ENCODE measurements at places on chromosomes 3 and 15.

GRCh38 chr15:98957655-98958054 is 49.9 kb downstream of the PGPEP1L start:
- no peak for DNase-seq

DNA sequence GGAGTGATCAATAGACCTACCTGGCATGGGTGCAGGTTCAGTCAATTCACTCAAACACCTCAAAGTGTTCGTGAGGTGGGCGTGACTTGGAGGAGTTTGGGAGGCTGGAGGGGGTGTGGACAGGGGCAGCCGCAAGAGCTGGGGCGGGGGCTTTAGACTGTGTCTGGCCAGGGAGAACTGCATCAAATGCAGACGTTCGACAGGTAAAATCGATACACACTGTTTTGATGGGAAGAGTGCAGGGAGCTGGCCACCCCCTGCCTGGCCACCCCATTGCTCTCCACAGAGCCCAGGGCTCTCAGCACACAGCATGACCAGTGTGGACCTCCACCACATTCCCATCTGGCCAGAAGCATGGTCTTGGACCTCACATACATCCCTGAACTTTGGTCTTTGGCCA is 412.1 kb downstream of the OCA2 start:
- DNase-seq = no peak

GRCh38 chr15:39974656-39975230 is 40.8 kb downstream of the EIF2AK4 start:
- DNase-seq = no peak

DNA sequence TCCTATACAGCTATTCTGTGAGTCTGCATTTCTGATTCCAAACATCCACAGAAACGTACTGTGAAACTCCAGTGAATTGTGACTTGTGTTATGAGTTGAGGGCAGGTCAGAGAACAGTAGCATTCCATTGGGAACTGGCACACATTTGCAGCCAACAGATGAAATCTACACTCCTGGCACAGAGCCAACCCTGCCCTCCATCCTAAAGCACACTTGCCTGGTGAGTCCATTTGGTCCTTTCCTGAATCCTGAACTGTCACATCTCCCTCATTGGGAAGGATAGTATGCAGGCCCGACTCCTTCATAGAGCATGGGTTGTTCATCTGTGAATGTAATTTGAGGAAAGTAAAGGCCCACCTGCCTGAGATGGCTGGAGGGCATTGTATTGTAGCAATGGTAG is 314.3 kb upstream of the RASGRP1 start:
- no peak for DNase-seq

DNA sequence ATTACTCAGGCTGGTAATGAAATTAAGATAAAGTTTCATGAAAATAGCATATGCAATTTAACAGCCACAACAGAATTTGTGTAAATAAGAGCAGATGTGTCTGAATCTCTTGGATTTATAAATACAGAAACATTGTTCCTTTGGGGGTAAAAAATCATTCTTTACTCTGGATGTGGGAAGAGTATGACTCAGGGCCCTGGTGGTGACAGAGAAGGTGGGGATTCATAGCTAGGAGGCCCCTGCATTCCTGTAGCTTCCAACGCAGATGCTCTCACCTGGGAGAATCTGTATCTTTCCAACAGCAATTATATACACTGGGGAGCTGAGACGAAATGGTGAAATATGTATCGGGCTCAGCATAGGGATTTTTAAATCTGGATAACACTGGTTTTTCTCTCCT is 167.6 kb upstream of the CADPS start:
- no peak for DNase-seq

DNA sequence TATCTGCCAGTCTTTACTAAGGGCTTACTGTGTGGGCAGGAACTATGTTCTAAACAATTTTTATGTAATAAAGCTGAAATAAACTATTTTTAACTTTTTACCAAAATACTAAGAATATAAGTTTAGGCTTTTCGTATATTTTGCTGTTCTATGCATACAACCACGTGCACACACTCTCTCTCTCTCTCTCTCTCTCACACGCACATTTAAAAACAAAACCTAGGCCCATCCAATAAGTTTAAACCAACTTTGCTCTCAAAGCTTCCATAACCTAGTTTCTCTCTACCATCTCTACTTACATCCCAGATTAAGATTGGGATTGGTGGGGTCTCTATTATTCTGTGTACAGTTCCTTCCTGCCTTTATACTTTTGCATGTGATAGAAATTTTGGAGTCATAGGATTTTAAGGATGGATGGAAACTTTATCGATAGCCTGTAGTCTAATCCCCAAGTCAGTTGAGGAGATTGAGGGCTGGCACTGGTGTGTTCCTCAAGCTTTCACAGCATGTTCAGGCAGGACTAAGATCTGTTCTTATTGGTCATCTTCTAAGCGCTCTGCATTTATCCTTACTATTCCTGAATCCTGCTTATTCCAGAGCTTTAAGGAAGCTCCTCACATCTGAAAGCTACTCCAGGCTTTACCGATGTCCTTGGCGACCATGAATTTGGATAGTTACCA is 1.8 kb downstream of the GPR171 start:
- DNase-seq = no peak

DNA sequence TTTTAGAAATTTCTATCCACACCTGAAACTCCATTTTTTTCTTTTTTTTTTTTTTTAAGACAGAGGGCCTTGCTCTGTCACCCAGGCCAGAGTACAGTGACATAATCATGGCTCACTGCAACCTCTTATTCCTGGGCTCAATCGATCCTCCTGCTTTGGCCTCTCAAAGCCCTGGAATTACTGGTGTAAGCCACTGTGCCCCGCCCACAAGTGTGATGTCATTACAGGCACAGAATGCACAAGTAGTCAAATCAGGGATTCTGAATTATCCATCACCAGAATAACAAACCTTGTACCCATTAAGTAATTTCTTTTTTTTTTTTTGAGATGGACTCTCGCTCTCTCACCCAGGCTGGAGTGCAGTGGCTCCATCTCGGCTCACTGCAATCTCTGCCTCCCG is 1.9 kb downstream of the UQCRC1 start:
- DNase-seq = no peak

- DNase-seq = no peak
These were observed 983 bp upstream of the ALDH1A3 start for GRCh38 chr15:100878648-100879047.

- DNase-seq = peak; percentile 59
These were observed at the start of gene STAC for GRCh38 chr3:36380221-36381031. Gene STAC (plus strand): TSS chr3:36380504. CDS start chr3:36380644, 140 bp downstream.

DNA sequence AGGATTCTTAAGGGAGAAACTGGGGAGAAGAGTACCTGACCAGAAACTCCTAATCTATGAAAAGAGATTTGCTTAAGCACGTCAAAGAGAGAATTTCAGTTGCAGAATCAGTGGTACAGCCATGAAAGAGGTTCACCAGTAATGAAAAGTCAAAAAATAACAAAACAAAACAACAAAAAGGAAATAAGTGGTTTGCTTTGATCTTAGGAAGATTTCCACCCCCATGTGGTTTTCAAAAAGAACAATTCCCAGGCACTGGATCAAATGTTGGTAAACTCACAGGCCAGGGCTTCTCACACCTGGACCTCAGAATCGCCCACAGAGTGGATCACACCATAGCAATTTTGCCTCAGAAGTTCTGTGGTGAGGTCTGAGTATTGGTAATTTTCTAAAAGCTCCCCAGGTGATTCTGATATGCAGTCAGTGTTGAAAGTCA is 67.5 kb downstream of the TMEM39A start:
- no peak for DNase-seq

DNA sequence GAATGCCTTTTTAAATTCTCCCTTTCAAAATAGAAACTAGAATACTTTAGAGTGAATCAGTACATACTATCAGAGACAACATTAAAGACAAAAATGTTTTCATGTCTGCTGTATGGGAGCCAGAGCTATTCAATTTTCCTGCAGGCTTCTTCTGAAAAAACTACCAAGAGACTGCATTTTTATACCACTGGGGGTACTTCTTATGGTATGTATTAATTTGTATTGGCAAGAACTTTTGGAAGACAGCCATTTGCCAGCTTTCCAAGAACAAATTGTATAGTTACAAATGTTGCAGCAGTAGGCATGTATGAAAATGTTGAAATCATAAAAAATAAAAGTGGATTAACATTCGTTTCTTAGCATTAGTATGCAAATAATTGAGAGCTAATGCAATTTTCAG is 1010.0 kb upstream of the CADM2 start:
- no peak for DNase-seq

- no peak for DNase-seq
These were observed 135.1 kb downstream of the HCN4 start for GRCh38 chr15:73233623-73234022.

- no peak for DNase-seq
These were observed 78.9 kb downstream of the FAM81A start for GRCh38 chr15:59516655-59517461.

DNA sequence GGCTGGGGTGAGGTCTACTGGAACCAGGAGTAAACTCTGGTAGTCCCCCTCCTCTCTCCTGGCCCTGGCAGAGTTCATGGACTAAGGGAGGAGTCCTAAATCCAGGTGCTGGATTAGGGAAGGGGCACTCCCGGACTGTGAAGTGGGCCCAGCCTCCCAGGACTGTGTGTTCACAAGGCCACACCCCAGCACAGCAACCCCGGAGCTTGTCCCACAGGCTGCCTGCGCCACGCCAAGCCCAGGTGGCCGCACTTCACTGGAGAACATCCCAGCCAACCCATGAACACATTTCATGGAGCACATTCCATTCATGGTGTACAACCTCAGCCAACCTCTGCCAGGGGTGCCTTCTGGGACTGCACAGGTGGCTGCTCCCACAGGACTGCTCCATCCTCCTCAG is 8.2 kb downstream of the ARPIN start:
- DNase-seq = no peak

DNA sequence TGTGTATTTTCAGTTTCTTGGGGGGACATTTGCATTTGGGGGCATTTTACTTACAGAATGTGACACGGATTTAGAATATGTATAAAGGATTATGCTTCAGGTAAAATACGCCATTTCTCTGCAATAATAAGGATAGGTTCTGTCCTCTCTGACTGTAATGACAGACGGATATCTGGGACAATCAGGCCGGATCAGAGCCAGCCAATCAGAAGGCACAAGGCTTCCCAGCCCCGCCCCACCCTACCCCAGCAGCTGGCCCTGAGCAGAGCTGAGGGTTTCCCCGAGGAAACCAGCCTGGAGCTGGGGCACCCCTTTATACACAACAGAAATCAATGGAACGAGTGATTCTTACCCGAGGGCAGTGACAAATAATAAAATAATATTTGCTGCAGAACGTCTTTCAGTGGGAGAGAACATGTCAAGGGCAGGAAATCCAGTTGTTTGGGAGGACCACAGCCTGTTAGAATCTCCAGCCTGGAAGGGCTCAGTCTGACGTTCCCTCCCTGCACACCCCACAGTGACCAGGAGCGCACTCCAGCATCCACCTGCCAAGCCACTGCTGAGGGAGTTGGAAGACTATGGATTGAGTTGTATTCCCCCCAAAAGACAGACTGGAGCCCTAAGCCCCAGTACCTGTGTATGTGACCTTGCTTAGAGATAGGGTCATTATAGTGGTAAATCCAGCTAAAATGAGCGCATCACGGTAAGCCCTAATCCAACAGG is 30.3 kb upstream of the SEC13 start:
- no peak for DNase-seq

GRCh38 chr3:61702453-61702852 is 141.1 kb downstream of the PTPRG start:
- no peak for DNase-seq
